CD4-positive, alpha-beta T cell treated with Interleukin-17A for 4 hours (primary cell): ENCODE measurements at places on chromosomes 16 and 17.
A peak's percentile ranks its signal among the peaks of the same experiment; 100 is the strongest.

DNA sequence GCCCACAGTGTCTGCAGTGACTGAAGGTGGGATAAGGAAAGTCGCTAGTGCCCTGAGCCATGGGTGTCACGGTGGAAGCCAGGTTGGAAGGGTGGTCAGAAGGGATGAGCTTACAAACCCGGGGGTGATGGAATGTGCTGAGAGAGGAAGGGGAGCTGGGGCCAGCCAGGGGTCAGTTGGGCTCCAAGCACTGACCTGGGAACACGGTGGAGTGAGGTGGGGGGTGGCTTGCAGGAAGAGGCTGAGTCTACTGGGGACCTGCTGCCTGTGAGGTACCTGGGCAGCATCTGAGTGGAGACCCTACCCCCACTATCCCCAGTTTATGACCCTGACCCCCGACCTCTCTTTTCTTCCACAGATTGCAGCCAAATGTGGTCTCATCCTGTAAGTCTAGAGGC, 3.1 kb downstream of the TMEM92 start:
- DNase-seq, result no peak

- DNase-seq, result no peak
Measured at GRCh38 chr16:80103463-80103862, 437.3 kb upstream of the DYNLRB2 start.

GRCh38 chr17:48012151-48012520, 25.5 kb downstream of the COPZ2 start:
- DNase-seq, result peak; percentile 77

DNA sequence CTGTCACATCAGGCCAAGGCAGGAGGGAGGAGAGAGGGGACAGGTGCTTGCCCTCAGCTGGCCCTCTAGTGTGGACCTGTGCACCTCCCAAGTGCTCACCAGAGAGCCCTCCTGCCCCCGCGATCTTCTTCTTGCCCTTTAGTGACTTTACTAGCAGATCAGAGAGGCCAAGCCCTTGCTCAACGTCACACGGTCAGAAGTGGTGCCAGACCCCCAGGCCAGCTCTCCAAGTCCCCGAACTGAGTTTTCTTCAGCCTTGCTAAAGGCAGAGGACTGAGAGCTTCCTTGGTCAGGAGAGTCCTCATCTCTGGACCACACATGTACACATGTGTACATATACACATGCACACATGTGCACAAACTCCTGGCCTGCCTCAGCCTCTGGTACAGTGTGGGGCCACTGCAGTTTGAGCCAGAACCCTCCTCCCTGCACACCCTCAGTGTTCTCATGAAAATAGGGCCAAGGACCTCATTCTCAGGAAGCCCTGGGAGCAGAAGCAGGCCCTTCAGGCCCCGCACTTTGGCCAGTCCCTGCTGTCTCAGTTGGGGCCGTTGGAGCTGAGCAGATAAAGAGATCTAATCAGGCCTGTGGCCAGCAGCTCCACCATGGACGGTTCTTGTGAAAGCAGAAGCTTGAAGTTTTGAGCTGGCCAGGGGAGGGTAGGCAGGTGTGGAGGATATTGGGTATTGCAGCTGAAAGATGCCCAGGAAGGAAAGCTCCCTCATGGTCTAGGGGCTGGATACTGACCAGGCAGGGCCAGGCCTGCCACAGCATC, 7.4 kb upstream of the EPX start:
- DNase-seq, result no peak

GRCh38 chr16:1772362-1772907, at the start of gene EME2:
TSS of gene EME2 (plus strand) at chr16:1772810. CDS start at chr16:1773228, 418 bp downstream.
- peak; percentile 62 for DNase-seq

GRCh38 chr17:68954146-68954896, 871 bp downstream of the ABCA8 start:
- no peak for DNase-seq

GRCh38 chr16:66513111-66513723, 36.7 kb downstream of the TK2 start:
- no peak for DNase-seq

DNA sequence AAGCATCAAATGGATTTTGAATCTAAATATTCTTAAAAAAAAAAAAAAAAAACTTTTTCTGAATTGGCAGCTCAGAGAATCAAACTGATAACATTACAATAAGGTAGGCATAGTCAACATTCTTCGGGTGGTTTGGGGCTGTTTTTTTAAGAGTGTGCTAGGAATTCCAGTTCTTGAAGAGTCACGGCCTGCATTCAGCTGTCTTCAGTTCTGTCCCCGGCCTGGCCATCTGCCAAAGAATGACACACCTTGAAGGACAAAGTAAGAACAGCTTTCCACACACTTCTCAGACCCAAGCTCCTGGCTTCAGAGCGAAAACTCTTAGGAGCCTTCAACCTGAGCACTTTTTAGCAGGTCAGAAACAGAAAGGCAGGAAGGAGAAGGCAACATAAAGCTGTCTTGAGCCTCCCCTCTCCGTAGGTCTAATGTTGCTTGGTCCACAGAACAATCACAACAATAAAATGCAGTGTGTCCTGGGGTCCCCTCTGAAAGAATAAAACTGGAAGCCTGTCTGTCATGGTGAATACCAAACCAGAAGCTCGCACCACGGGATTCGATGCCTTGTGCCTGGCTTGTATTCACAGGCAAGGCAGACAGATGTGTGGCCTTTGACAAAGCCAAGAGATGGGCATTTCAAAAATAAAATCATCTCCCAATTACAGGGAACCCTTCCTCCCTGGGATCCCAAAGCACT, 524.4 kb upstream of the ZFHX3 start:
- DNase-seq, result no peak

DNA sequence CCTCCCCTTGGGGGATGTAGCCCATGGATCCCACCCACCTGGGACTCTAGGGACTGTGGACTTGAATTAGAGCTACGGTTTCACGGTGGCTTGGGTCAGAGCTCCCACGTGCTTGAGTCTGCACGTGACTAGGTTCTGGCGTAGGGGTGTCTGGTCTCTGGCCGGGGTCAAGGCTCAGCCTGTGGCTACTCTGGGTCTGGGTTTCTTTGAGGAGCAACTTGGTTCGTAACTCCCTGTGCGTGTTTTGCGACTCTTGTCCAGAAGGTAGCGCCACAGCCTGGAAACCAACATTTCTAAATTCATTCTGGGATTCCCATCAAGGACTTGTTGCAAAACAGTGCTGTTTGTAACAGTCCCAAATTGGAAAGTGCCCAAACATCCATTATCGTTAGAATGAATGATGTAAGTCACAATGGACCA, 470 bp upstream of the GGT6 start:
- DNase-seq, result no peak

DNA sequence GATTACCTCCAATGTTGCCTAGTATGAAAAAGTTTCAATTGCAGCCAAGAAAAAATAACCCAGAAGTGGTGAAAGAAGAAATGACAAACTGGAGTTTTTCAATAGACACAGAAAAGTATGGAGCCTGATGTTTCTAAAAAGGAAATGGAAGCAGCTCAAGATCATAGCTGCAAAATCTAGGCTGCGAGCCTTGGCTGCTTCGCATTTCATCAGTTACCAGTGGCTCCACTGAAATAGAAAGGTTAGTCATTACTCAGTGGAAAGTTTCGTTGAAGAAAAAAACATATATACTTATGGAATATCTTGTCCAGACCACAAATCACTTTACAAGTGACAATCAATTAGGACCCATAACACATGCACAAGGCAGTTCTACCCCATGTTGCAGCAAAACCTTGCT, 206.8 kb upstream of the SOX9 start:
- DNase-seq, result no peak

DNA sequence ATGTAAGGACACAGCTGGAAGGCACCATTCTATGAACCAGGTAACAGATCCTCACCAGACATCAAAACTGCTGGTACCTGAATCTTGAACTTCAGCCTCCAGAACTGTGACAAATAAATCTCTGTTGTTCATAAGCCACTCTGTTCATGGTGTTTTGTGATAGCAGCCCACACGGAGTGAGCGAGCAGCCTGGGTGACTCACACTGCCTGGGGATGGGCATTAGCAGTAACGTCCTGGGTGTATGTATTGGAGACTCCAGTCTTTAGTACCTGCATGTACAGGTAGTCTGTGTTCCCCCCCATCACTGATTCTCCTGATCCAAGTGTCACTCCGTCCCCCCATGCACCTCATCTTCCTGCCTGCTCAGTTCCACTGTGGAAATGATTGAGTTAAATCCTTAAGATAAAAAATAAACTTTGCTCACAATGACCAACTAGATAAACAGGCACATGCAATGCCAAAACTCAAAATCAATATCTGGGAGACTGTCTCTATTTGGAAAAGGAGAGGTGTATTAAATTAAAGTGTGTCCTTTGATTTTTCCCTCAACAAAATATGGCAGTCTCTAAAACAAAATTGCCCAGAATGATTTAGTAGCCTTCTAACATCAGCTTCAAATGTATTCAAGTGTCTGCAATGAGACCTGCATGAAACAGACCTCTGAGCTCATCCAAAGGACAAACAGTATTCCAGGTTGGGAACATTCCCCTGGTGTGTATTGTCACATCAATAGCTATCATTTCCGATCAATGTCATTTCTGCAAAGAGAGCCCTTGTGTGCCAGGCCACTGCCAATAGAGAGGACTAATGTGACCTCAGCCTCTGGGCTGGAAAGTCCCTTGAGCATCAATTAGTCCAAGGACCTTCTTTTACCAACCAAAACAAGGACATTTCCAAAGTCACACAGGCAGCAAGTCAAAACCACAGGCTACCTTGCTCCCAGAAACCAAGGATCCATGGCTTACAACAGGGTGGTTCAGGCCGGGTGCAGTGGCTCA, 12.2 kb upstream of the VAT1L start:
- DNase-seq, result no peak

- DNase-seq, result no peak
Measured at GRCh38 chr16:24497440-24497839, 41.9 kb upstream of the RBBP6 start.

GRCh38 chr17:80220054-80220735, at the start of the genes SGSH and SLC26A11:
TSS of gene SGSH (minus strand) at chr17:80220333. CDS start at chr17:80220313, 20 bp downstream.
TSS of gene SLC26A11 (plus strand) at chr17:80220427. CDS start at chr17:80221561, 1,134 bp downstream.
- peak; percentile 76 for DNase-seq

DNA sequence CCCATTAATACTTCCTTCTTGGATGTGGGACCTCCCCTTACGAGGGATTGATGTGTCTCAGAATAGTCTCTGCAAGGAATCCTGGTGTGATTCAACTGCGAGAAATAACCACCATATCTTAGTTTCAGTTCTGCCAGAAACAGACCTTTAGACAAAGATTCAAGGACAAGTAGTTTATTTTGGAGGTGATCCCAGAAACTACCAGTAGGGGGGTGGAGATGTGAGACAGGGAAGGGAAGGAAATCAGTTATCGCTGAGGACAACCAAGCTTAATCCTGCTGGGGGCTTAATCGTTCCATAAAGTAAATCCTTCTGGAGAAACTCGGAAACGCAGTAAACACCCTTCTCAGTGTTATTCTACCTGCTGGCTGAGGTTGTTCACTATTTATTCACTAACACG, 5.0 kb upstream of the SDR42E1 start:
- DNase-seq, result no peak

DNA sequence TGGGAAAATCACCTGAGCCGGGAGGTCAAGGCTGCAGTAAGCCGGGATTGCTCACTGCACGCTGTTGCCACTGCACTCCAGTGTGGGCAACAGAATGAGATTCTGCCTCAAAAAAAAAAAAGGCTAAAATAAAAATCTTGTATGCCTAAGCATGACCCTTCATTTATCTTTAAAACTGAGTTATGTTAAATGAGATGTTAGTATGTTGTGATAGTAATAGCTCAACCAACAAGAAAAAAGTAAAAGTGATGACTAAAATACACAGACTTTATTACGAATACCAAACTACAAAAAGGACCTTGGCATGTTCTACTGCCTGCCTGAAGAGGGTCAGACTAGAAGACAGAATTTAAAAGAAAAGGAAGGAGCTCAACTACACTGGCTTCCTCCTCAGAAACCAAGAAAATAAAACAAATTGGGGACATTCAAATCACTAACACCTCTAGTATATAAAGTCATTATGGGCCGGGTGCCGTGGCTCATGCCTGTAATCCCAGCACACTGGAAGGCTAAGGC, 4.4 kb downstream of the SMURF2 start:
- no peak for DNase-seq

- peak; percentile 82 for DNase-seq
Measured at GRCh38 chr17:39753514-39754160, 15.9 kb downstream of the GRB7 start.

DNA sequence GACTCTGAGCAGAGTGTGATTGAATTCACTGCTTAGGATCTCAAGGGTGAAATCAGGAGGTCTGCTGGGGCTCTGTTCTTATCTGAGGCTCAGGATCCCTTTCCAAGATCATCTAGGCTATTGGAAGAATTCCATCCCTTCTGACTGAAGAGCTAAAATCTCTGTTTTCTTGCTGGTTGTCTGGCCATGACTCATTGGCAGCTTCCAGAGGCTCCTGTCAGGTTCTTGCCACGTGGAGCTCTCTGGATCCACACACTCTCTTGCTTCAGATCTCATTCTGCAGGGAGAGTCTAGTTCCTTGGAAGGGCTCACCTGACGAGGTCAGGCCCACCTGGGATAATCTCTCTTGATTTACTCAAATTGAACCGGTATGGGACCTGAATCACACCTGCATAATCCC, 930.7 kb downstream of the CDH8 start:
- DNase-seq, result no peak

- peak; percentile 68 for DNase-seq
Measured at GRCh38 chr16:29820271-29820701, at the start of gene MVP. TSS of gene MVP (plus strand) at chr16:29820462. CDS start at chr16:29830550, 10,088 bp downstream.

GRCh38 chr17:27756467-27757371, 43.6 kb downstream of the NOS2 start:
- peak; percentile 59 for DNase-seq

DNA sequence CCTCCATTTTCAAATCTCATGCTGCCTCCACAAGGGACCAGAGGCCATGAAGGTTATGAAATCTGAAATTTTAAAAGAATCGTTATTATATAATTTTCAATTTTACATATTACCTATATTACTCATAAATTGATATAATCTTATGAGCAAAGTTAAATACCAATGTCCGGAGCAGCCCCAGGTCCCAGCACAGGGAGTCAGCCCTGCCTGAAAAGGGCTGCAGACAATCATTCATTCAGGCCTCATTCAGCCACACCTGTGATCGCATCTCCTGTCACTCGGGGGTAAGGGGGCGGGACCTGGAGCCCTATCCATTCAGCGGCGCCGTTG, 172.5 kb downstream of the AHSP start:
- no peak for DNase-seq

- peak; percentile 98 for DNase-seq
Measured at GRCh38 chr16:85027349-85027957, at the start of gene KIAA0513. TSS of gene KIAA0513 (plus strand) at chr16:85027795. CDS start at chr16:85067072, 39,277 bp downstream.

DNA sequence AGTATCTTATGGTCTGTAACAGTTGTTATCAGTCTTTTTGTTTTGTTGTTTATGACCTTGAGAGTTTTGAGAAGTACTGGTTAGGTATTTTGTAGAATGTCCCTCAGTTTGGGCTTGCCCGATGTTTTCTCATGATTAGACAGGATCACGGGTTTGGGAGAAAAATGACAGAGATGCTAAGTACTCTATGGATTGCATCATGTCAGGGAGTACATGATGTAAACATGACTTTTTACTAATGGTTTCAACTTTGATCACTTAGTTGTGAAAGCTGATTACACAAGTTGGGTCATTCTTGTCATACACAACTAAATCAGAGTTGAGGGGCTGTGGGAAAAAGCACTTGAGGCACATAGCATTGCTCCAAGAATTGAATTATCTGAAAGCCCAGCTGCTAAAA, 94.7 kb upstream of the SIAH1 start:
- DNase-seq, result no peak

- no peak for DNase-seq
Measured at GRCh38 chr16:12188935-12189249, 212.4 kb downstream of the SNX29 start.

- DNase-seq, result peak; percentile 88
Measured at GRCh38 chr17:8997994-8998628, 23.2 kb upstream of the NTN1 start.
